CD8-positive, alpha-beta T cell (primary cell): ENCODE measurements at places on chromosomes 6 and 20. TPM values are rescaled to one million over a fixed set of nuclear protein-coding genes. Genes with fewer than 3 reads are reported as not detected.

The BHLHE23 gene
- 0.44 TPM for total RNA-seq

The TPD52L1 gene
- not detected for total RNA-seq

The CENPW gene
- 2.6 TPM for total RNA-seq

The CALHM4 gene
- not detected for total RNA-seq

The UBE2C gene
- total RNA-seq: 0.60 TPM

- no peak for DNase-seq
Measured at GRCh38 chr6:105981002-105981887, 104.9 kb upstream of the PRDM1 start.

DNA sequence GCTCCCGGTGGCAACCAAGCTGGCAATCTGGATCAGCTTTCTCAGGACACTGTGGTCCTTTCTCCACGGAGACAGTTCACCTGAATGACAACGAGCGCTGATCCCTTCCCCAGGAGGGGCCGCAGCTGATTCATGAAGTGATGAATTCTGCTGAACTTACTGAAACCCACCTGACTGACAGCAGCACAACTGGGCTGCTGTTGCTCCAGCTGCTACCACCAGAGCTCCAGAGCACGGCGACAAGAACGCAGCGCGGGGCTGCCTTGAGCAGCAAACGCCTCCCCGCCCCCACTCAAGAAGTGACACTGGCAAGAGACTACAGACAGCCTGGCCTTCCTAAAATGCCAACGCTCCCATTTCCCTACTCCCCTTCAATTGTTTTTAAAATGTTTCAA, 10.0 kb downstream of the PXDC1 start:
- no peak for DNase-seq

- no peak for DNase-seq
Measured at GRCh38 chr20:59402681-59403080, 102.3 kb downstream of the EDN3 start.

GRCh38 chr6:139568956-139569538, 194.6 kb upstream of the CITED2 start:
- no peak for DNase-seq

DNA sequence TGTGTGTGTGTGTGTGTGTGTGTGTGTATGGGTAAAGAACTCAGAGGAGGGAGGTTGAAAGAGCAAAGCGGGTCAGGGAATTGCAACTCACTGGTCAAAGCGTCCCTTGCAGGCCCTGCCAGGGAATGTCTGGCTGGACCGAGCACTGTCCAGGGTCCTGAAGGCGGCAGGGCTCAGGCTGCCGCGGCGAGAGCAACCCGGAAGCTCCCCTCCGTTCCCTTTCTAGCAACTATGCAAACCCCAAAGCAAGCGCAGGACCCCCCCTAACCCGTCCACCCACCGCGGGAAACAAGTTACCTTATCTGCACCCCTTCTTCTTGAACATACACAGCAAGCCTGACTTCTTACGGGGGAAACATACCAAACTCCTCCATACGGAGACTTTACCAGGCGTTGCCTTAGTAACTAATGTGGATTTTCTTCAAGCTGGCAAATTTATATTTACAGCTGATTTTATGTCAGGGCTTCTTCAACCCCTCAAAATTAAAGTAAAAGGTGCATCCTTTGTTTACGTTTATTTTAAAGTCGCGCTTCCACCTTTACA, 538 bp upstream of the GRM1 start:
- no peak for DNase-seq

DNA sequence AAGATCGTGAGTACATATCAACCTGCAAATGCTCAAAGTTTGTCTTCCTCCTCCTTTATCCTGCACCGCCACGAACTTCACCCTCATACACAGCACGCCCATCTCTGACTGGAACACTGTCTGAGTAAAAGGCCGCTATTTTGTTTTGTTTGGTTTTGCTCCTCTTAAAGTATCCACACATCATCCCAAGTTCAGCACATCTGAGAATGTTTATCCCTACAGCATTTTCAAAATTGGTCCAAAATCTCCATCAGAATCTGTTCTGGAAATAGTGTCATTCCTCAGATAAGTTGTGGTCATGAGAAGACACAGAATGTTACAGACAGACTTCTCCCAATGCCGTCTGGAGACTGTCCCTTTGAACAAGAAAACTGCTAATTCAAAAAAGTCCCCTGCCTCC, 251.6 kb upstream of the ARID1B start:
- no peak for DNase-seq

DNA sequence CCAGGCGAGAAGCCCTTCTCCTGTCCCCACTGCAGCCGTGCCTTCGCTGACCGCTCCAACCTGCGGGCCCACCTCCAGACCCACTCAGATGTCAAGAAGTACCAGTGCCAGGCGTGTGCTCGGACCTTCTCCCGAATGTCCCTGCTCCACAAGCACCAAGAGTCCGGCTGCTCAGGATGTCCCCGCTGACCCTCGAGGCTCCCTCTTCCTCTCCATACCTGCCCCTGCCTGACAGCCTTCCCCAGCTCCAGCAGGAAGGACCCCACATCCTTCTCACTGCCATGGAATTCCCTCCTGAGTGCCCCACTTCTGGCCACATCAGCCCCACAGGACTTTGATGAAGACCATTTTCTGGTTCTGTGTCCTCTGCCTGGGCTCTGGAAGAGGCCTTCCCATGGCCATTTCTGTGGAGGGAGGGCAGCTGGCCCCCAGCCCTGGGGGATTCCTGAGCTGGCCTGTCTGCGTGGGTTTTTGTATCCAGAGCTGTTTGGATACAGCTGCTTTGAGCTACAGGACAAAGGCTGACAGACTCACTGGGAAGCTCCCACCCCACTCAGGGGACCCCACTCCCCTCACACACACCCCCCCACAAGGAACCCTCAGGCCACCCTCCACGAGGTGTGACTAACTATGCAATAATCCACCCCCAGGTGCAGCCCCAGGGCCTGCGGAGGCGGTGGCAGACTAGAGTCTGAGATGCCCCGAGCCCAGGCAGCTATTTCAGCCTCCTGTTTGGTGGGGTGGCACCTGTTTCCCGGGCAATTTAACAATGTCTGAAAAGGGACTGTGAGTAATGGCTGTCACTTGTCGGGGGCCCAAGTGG, 5.3 kb downstream of the SNAI1 start:
- DNase-seq: no peak

- DNase-seq: peak; percentile 53
Measured at GRCh38 chr20:846894-847278, 13.4 kb downstream of the FAM110A start.

DNA sequence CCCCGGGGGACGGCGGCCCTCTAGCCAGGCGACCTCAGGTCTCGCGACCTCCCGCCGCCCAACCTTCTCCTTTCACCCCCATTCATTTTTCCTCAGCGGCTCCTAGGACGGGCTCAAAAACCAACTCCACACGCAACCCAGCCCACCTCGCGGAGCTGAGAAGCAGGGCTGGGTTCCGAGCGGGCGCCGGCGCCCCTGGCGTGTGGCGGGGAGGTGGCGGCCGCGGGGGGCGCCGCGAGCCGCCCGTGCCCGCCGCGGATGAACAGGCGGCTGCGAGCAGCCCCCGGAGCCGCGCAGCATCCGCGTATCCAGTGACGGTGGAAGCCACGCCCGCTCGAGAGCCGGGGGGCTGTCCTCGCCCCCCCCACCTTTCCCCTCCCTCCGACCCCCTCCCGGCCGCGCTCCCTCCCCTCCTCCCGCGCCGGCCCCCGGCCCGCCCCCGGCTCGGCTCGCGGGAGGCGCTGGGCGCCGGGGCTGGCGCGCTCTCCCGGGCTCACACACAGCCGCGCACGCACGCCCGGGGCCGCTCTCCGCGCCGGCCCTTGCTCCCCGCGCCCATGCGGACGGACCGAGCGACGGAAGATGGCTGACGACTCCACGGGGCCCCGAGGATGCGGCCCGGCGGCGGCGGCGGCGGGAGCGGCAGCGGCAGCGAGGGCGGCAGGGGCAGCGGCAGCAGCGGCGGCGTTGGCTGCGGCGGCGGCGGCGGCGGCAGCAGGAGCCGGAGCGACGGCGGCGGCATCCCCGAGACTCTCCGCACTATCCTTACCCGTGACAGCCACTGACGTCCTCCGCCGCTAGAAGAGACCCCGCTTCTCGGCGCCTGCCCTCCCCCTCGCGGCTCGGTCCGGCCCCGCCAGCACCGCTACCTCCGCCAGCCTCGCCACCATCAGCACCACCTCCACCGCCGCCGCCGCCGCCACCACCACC, at the start of gene SOBP:
Gene SOBP, plus strand, starts transcription at position 482 of the 930 bp plus-strand sequence. CDS start 500 bp downstream, outside the sequence.
- DNase-seq: peak; percentile 68

- no peak for DNase-seq
Measured at GRCh38 chr6:11346516-11346915, 114.0 kb upstream of the NEDD9 start.

- no peak for DNase-seq
Measured at GRCh38 chr6:167800549-167800948, 26.2 kb upstream of the AFDN start.

GRCh38 chr6:74713941-74714340, 491.9 kb downstream of the COL12A1 start:
- DNase-seq: no peak

GRCh38 chr20:8470156-8470555, 338.1 kb downstream of the PLCB1 start:
- DNase-seq: no peak

DNA sequence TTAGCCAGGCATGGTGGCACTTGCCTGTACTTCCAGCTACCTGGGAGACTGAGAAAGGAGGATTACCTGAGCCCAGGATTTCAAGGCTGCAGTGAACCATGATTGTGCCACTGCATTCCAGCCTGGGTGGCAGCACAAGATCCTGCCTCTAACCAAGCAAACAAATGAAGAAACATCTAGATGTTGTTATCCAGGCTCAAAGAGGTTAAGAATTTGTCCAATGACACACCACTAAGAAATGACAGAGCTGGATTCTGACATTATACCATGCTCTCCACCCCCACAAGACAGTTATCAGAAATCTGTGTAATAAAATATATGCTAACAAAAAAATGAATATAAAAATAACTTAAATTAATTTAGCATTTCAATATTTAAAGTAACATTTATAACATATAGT, 925.5 kb upstream of the SLC35B3 start:
- no peak for DNase-seq

- no peak for DNase-seq
Measured at GRCh38 chr6:24660105-24660504, 6.6 kb downstream of the TDP2 start.

GRCh38 chr20:36064658-36065426, 89.7 kb upstream of the EPB41L1 start:
- peak; percentile 95 for DNase-seq

DNA sequence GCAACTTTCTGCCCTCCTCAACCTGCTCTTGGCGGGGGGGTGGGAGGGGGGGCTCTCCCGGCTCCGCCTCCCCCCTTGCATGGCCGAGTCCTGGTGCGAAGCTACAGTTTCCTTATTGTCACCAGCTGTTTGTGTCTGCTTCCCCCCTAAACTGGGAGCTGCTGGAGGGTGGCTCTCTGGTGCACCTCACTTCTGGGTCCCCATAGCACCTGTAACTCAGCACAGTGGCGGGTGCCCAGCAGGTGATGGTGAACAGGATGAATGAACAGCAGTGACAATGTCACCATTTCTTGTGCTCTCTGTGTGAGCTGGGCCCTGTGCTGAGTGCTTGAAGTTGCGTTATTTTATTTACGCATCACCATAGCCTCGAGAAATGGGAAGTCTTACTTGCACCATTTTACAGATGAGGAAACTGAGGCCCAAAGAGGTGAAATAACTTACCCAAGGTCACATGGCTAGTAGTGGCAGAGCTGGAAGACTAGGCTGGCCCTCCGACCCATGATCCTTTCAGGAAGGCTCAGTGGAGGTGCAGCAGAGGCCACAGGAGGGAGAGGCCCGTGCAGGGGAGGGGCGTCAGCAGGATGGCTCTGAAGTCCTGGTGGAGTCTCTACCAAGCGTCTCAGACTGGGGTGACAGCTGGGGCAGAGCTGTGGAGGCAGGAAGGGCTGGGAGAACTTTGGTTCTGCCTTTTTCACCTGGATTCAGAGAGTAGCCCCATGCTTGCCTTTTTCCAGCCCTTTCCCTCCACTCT, 41.8 kb downstream of the SRC start:
- no peak for DNase-seq

DNA sequence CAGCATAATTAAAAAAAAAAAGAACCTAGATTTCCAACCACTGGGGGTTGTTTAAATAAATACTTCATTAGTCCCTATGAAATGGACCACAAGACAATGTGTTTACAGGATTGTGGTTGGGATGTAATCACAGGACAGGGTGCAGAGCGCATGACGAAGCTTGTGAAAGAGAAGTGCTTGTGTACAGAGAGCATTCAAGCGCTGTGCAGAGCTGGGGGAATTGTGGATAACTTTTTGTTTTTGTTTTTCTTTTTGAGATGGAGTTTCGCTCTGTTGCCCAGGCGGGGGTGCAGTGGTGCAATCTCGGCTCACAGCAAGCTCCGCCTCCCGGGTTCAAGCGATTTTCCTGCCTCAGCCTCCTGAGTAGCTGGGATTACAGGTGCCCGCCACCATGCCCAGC, 22.3 kb downstream of the LAMA5 start:
- no peak for DNase-seq

DNA sequence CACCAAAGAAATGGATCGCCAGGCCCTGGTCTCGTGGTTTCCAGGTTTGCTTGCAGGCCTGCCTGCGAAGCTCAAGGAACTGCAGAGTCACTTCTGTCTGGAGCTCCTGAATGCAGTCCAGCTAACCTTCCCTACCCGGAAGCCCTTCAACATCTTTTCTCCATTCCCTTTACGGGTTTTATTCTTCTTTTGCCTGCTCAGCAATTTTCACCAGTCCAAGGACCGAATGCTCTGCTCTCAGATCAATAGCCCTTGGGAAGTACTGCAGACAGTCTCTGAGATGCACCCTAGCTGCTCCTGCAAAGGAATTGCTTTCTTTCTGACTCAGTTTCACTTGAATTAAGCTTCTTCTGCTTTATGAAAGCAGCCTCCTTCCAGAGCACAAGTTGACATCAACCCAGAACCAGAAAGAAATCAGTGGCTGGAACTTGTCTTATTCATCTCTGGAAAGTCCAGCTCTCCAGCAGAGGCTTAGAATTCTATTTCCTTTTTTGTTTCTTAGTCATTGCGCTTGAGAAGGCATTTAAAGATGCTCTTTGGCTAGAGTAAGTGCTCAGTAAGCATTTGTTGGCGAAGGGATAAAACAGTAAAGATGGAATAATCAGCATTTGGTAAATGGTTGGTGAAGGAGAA, 18.7 kb upstream of the YWHAB start:
- no peak for DNase-seq

GRCh38 chr6:104940893-104941728, 15.8 kb upstream of the LIN28B start:
- no peak for DNase-seq
